Fibroblast of the conjunctiva (primary cell): ENCODE measurements at places on chromosomes 7 and 10.

DNA sequence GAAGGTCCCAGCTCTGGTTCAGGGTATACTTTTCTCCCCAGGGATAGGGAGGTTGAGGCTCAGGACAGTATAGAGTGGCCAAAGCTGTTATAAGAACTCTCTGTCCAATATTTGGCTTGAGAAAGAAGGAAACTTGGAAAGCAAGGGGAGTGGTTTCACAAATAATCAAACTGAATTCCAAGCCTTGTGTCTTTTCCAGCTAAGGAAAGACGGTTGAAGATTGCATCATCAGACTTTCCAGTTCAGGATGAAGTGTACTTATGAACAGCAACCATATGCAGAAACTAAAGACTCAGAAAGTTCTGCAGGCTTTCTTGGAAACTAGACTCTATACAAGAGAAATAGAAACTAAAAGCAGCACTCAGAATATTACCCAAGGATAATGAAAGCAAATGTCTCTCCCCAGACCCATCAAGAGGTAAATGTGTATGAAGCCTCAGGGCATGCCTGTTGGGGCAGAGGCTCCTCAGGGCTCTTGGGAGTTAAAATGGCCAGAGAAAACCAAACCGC, 46.4 kb downstream of the RAMP3 start:
- DNase-seq = peak; percentile 77

GRCh38 chr10:7449063-7449695, 38.3 kb upstream of the SFMBT2 start:
- DNase-seq = no peak

GRCh38 chr10:101850749-101851148, 7.1 kb upstream of the KCNIP2 start:
- no peak for DNase-seq

DNA sequence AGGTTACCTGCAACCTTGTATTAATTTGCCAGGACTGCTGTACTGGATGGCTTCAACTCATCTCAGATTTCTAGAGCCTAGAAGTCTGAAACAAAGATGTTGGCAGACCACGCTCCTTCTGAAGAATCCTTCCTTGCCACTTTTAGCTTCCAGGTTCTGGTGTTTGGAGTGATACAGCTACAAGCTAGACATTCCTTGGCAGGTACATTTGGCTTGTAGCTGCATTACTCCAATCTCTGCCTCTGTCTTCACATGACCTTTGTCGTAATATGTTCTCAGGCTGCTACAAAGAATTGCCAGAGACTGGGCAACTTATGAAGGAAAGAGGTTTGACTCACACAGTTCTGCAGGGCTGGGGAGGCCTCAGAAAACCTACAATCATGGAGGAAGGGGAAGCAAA, 146.3 kb downstream of the GALNT17 start:
- DNase-seq = no peak

DNA sequence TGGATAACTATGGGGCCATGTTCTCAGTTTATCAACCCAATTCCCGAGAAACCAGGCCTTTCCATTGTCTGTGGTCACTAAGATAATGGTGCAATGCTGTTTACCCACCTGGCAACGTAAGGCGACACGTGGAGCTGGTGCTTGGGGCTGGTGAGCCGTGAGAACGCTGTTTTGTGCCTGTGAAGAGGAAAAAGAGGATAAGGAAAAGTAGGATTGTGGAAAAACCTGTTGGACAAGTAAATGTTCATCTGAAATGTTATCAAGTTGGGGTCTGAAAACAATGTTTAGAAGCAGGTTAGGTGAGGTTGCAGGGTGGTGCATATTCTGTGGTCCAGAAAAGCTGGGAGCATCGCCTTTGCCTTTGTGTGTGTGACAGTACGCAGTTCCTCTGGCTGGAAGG, 88.5 kb downstream of the PPP1R17 start:
- DNase-seq = no peak

DNA sequence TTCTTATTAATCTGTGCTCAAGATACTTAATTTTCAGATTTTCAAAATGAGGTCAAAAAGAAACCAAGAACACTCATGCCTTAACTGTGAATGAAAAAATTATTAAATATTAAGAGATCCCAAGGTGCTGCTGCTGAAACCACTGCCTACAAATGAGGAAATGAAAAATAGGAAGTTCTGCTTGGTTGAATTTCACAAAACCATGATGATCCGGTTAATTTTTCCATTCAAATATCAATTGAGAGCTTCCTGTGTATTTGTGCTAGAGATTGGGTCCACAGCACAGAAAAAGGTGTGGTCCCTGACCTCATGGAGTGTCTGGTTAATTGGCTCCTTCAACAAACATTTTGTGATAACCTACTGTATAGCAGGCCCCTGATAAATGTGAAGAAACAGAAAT, 132.7 kb upstream of the YAE1 start:
- no peak for DNase-seq

- DNase-seq = no peak
These were observed 153.6 kb downstream of the TMEM178B start for GRCh38 chr7:141227454-141227853.

GRCh38 chr10:115001506-115002381, 63.7 kb downstream of the TRUB1 start:
- no peak for DNase-seq

DNA sequence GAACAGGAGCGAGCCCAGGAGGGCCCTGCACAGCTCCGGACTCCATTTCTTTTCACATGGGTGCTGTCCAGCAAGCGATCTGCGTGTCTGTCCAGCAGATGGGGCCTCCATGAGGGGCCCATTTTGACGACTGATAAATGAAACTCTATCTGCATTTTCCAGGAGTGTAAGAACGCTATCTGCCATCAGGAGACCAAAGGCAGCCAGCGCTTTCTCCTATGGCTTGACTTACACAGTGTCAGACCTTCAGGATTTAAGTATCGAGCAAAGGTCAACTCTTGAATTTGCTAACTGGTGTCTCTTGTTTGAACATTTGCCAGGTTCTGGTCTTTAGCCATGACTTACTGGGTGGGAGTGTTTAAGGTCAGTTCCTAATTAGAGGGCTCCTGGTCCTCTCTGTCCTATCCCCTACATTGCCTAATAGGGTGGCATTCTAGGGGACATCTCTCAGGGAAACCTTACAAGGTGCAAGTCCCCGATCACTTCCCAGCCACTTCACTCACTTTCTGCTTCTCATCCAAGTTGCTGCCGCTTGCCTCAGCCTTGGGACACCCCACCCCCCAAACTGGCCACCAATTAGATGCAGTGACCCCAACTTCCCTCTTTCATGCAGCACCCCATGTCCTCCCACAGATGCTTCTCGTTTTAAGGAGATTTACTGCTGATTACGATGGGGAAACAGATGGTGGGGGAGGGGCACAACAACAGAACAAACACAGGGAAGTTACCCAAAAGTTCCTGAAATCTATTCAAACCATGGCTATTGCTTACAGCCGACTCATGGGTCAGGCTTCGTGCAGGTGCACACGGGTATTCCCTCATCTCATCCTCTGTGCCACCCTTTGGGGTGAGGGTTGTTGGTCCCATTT, 20.0 kb downstream of the VSIR start:
- no peak for DNase-seq

DNA sequence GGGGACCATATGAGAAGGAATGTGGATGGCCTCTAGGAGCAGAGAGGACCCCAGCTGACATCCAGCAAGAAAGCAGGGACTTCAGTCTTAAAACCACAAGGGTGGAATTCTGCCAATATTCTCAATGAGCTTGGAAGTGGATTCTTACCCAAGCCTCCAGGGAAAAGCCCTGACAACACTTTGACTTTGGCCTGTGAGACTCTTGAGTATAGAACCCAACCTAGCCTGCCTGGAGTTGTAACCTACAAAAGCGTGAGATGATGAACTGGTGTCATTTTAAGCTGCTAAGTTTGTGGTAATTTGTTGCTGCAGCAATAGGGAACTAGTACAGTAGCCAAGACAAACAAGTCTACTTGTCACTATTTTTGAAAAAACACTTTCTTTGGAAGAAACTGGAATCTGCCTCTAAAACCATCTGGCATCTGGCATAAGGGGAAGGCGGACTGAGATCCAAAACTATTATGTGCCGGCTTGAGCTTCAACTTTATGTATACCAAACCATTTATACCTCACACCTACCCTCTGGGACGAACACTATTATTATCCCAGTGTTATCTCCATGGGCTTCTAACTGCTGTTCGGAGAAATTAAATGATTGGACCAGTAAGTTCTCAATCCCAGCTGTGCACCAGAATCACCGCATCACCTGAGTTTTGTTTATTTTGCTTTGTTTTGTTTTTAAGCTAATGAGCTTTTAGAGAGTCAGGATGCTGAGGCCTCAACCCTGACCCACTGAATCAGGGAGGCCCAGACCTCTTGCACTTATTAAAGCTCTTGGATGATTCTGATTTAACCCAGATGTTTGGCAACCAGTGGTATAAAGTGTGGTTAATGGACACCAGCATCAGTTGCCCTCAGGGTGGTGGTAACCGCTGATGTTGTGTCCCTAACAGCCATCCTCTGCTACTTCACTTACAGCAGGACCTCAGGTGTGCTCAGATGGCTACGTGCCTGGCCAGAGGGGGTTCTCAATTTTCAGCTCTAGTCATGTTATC, 83.0 kb downstream of the C1GALT1 start:
- DNase-seq = peak; percentile 32

DNA sequence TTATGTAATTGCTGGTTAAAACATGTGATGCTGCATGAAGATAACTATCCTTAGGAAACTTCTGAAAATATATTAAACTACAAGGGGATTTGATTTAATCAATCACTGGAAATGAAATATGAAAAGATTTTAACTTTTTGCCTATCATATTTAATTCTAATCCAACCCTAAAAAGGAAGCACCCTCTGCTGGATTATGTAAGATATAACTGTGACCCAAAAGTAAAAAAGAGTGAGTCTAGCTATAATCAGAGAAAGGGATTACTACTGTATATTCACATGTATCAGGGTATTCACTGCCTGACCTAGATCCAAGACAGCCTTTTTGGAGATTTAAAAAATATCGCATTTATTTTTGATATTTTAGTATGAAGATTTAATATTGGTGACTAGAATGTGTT, 295.5 kb downstream of the MDFIC start:
- no peak for DNase-seq

DNA sequence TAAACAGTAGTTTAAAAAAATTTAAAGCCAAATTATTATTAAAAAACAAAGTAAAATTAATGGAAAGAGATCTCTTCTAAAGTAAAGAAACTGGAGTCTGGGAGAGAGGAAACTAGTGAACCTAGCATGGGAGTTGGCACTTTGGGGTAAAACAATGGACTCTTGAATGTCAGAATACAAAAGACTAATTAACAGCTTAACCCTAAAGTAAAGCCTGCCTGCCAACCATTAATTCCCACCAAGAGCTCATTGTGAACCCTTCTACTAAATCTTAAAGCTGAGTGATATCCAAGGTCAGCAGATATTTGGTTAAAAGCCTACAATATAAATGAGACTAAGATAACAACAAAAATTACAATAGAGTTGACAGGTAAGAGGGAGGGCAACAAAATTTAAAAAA, 36.5 kb downstream of the KMT2C start:
- no peak for DNase-seq

- no peak for DNase-seq
These were observed 251.2 kb downstream of the SORCS1 start for GRCh38 chr10:106913348-106913747.
